ENCODE measurements at places on chromosomes 4 and X.

GRCh38 chr4:138045036-138045435 is 197.1 kb downstream of the SLC7A11 start:
- no peak for DNase-seq

- no peak for DNase-seq
Measured at GRCh38 chrX:84182516-84182915, 5.5 kb downstream of the RPS6KA6 start.

DNA sequence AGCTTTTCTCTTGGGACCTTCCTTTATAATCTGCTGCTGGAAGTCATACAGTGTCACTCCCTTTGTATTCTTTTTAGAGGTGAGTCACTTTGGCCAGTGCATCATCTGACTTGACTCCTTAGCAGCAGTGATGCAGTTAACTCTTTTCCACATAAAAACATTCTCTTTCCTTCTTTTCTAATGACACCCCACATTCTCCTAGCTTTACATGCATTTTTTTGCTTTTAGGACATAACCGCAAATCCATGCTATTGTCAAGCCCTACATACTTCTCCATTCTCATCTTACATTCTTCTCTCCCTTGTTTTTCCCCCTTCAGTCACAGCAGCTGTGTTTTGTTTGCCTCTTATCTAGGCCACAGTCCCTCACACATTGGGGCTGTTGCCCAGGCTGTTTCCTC is 55.1 kb downstream of the ZNF330 start:
- DNase-seq, result no peak

DNA sequence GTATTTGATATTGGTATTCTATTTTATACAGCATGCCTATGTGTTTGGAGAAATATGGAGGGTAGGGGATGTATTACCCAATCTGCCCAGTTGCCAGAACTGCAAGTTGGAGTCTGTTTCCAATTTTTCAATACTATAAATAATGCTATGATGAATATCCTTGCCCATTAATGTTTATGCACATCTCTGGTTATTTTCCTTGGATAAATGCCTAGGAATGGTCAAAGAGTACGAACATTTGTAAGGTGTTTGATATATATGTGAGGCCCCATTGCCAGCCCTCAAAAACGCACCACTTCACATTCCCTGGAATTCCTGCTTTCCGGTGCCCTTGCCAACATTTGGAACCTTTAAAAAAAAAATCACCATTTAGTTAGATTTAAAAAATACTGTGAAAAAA is 34.3 kb downstream of the CLDN34 start:
- no peak for DNase-seq

DNA sequence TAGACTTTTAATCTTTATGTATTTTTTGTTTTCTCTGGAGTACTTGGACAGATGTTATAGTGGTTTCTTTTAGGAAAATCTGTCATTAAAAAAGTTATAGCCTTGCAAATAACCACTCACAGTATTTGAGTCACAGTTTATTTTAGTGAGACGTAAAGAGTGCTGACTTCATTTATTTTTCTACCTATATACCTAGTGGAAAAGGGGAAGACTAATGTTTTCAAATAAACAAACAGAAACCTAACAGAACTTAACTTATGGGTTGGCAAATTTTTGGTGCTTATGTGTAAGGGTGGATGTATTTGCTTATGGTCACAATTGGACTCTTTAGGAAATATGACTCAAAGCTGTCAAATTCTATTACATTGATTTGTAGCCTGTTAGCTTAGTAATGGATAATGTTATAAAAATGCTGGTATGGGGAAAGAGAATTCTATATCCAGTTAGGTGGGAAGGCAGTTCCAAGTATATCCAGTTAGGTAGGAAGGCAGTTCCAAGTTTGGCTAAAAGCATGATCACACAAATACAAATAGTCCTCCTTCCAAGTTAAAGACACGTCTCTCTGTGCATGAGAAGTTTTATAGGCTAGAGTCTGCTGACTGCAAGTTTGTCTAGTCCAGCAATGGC is 61.9 kb downstream of the SLC9A6 start:
- DNase-seq, result no peak

DNA sequence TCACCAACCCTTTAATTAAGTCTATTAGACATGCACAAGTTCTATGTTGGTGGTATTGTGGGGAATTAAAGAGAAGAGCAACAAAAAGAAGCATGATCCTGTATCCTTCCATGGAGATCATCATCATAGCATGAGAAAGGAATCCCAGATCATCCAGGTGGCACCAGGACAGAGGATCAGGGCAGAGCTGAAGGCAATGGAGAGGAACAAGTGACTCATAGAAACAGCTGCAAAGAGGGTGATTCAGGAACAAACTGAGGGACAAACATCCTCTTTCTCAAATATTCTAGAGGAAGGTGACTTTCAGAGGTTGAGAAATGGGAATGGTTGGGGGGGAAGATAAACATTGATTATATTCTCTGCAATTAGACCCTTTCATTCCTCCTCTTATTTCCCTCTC is 105.5 kb upstream of the OTUD4 start:
- no peak for DNase-seq

GRCh38 chr4:80007745-80008149 is 65.3 kb downstream of the ANTXR2 start:
- no peak for DNase-seq

DNA sequence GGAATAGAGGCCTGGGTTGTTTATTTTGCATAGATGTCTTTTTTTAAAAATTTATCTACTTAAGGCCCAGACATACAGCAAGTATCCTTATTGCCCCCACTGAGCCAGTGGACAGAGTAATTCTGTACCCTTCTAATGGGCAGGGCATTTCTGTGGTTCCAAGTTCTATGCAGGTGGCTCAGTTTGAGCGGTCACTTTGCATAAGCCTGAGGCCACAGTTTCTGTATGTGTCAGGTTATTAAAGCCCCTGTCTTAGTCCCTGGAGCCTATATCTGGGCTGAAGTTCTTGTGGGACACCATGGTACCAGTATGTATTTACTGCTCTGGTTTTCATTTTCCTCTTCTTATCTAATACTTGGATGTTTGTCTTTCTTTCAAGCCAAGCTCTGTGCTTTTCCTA is 168.8 kb downstream of the MID1IP1 start:
- DNase-seq, result no peak

- no peak for DNase-seq
Measured at GRCh38 chr4:98406819-98407218, 145.6 kb downstream of the RAP1GDS1 start.

- no peak for DNase-seq
Measured at GRCh38 chrX:150842198-150842685, 56.2 kb downstream of the CD99L2 start.

DNA sequence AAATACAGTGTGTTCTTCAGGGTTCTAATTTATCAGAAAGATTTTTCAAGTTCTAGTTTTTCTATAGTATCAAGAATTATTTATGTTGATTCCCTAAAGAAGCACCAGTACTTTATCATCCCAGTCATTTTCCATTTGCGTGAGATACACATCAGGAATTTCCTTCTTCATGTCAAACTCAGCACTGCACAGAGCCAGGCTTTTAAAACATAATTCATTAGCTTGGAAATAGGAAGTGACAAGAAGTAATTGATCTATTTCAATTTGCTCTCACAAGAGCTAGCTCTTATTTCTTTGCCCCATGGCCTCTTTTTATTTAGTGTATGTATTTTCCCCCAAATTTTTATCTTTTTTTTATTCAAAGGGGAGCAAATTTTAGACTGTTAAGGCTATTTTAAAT is 13.0 kb upstream of the SLC10A4 start:
- DNase-seq, result no peak

DNA sequence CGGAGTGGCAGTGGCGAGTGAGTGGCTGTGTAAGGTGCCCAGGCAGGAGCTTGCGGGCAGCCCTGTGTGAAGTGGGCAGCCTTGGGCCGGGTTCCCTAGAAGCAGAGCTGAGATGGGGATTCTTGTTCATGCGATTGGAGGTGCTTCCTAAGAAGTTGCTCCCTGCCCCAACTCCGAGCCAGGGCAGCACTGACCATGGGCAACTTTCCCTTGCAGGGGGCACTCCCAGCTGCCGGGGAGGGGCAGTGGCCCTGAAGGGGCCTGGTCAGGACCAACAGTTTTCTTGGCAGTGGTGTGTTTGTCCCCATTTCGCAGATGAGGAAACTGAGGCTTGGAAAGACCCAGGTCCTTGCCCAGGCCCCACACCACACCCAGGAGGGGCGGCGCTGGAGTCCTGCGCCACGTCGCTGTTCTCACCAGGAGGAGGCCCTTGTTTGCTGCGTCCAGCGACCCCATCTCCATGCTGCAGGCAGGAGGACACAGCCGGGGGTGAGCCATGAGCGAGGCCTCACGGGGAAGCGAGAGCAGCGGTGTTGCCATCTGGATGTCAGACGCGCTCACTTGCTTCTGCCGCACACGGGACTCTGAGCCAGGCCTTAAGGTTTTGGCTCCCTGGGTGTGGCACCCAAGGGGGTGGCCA is 68.9 kb downstream of the TRMT44 start:
- no peak for DNase-seq

GRCh38 chrX:126900937-126901336 is 81.4 kb downstream of the PRR32 start:
- DNase-seq, result no peak

DNA sequence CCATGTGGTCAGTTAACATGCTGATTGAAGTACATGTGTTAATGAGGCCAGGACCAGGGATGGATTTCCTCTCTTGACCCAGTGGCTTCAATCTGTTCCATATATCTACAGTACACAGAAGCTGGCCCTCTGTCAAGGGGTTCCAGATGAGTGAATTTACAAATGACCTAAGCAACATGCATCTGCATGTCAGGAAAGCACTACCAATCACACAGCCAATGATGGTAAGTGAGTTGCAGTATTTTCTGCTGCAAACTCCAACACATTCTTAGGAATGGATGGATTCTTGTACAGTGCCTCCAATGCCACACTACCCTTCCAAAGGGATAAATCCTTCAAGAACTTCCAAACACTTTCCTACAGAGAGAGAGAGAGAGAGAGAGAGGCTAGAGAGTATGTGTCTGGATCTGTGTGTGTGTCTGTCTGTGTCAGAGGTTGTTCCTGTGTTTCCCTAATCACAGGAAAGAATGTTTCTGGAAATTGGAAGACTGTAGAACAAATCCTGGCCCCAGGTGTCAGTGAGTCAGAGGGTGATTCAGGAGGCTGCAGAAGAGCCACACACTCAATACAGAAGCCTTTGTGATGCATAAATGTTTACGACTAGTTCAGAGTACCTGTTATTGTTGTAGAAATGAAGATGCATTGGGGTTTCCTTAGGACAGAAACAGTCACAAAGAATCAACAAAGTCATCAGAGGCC is 107.5 kb downstream of the GUCY2F start:
- DNase-seq, result no peak

- DNase-seq, result no peak
Measured at GRCh38 chr4:157572284-157572683, 351.8 kb downstream of the GRIA2 start.

- no peak for DNase-seq
Measured at GRCh38 chrX:136214551-136214950, 36.6 kb downstream of the MAP7D3 start.

GRCh38 chr4:48832571-48832970 is 1.7 kb downstream of the OCIAD1 start:
- DNase-seq, result no peak

GRCh38 chrX:130079824-130080406 is 30.4 kb downstream of the ELF4 start:
- peak; percentile 52 for DNase-seq

DNA sequence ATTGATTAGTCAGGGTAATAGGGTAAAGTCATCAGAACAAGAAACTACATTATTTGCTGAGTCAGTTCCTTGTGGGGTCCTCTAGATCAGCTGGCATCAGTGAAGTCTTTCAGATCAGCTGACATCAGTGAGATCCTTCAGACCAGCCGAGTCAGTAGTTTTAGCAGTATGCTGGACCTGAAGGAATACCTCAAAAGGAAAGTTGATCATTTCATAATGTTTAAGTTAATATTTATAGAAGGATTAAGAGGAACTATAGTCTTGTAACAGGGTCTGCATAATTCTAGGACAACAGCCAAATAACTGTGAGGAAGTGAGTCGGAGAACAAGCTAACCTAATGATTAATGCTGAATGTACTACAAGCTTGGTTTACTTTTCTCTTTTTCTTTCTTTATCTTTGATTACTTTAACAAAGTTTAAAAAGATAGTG is 958 bp upstream of the UGT2B7 start:
- no peak for DNase-seq

GRCh38 chr4:73448448-73449203 is 12.6 kb downstream of the AFP start:
- no peak for DNase-seq

GRCh38 chr4:67634741-67635140 is 66.2 kb downstream of the UBA6 start:
- DNase-seq, result no peak

GRCh38 chr4:55439023-55439422 is 43.3 kb downstream of the TMEM165 start:
- DNase-seq, result no peak

GRCh38 chr4:162366146-162366545 is 202.3 kb upstream of the FSTL5 start:
- no peak for DNase-seq

DNA sequence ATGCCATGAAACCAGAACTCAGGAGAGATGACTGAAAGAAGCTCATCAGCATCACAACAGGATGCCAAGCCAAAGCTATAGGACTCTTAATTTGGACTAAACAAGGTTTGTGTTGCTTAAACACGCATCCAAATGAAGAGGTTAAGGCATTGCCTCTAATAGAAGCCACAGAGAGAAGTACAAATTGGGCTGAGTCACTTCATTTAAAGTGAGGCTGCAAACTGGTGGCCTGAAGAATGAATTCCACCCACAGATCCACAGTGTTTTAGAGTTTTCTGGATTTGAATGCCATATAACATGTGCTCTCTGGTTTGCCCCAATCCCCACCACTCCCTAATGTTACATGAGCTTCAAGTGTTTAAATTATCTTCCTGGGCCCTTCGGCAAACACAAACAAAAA is 103.5 kb downstream of the FIP1L1 start:
- no peak for DNase-seq

GRCh38 chr4:183241721-183242151 is 78.3 kb downstream of the CLDN22 start:
- no peak for DNase-seq

DNA sequence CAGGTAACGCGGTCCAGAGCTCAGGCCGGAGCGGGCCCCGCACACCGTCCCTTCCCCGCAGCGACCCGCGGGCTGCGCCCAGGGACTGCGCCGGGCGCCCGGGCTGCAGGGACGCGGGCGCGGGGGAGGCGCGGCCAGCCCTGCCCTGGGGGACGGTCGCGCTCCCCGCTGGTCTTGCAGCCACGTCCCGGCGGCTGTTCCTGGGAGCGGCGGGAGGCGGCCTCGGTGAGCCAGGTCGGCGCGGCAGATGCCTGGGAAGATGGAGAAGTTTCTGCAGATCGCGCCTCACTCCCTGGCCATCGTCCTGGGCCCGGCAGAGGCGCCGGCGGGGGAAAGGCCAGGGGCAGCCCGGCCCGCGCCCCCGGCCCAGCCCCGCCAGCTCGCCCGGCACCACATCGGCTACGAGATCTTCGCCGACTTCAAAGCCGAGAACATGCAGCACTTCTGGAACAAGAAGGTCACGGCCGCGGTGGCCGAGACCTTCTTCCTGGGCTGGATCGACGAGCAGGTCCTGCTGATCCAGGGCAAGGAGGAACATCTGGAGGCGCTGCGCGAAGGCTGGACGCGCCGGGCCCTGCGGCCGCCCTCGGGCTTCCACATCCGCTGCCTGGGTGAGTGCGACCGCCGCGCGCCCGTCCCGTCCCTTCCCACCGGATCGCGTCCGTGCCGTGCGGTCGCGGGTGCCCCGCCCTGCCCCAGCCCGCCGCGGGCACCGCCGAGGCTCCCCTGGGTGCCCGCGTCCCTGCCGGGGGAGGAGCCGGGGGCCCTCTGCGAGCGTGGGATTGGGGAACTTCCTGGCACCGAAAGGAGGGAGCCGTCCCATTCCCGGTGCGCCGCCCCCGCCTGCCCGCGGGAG is 107.4 kb upstream of the STOX2 start:
- DNase-seq, result no peak

All from CD4-positive, alpha-beta T cell treated with Interferon gamma for 1 hour (primary cell).